Pancreas (tissue), 10 donors: ENCODE measurements at places on chromosomes 6 and 20. TPM values are rescaled to one million over a fixed set of nuclear protein-coding genes. Genes with fewer than 3 reads are reported as not detected.

The IRF4 gene
- total RNA-seq, result 3.8 TPM

GRCh38 chr6:78340755-78341154, 526.6 kb upstream of the IRAK1BP1 start:
- H3K4me1 ChIP-seq, result no peaks in the 10 kb centered on the region
- H3K36me3 ChIP-seq, result no peaks in the 10 kb centered on the region
- no peak for DNase-seq

The SLC4A11 gene
- 0.14 TPM for total RNA-seq

DNA sequence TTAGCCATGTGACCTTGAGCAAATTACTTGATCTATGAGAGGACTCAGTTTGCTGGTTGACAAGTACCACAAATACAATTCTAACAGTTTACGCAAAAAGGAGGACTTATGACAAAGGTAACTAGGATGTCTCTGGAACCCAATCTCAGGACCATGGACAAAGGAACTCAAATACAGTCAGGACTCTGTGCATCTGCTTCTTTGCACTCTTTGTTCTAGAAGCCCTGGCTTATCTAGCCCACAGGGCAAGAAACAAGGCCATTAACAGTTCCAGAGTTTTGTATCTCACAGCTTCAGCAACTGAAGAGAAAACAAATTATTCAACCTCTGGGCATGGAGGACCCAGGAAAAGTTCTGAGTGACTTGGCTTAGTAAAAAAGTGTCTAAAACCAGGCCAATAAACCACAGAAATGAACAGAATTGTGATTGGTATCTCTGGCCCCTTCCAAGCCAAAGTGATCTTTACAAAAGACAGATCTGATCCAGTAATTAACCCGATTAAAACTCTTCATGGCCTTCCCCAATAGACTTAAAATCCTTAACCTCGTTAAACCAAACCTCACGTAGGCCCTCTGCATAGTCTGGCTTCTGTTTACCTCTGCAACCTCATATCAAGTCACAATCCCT, 5.9 kb downstream of the WASF1 start:
- H3K4me1 ChIP-seq, result peaks cover 5% of the 10 kb centered on the region
- DNase-seq, result no peak
- H3K27me3 ChIP-seq, result no peaks in the 10 kb centered on the region

The SLC17A3 gene
- total RNA-seq, result not detected

The MAPK14 gene
- total RNA-seq, result 16.1 TPM

DNA sequence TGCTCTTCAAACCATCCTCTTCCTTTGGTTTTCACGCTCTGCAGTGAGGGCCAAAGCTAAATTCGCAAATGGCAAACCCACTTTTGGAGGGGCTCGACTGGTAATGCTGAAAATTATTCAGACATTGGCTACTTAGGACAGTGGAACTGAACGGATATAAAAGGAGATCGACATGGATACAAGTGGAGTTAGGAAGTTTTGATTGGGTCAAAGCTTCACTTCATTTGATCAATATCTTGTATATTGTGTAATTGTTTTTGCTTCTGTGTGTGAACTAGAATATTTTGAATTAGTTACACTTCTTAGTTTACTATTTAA, 1.2 kb downstream of the FAM8A1 start:
- H3K4me3 ChIP-seq, result peak overlapping the region; percentile 85
- no peaks in the 10 kb centered on the region for H3K27me3 ChIP-seq

GRCh38 chr6:68343901-68344300, 291.2 kb upstream of the ADGRB3 start:
- H3K36me3 ChIP-seq, result no peaks in the 10 kb centered on the region
- H3K27ac ChIP-seq, result no peak overlapping the region
- H3K4me3 ChIP-seq, result no peak overlapping the region
- H3K4me1 ChIP-seq, result no peaks in the 10 kb centered on the region
- no peaks in the 10 kb centered on the region for H3K27me3 ChIP-seq

GRCh38 chr6:166673309-166673708, 46.3 kb upstream of the RPS6KA2 start:
- no peaks in the 10 kb centered on the region for H3K36me3 ChIP-seq
- no peak overlapping the region for H3K27ac ChIP-seq
- no peak overlapping the region for H3K4me3 ChIP-seq
- no peak for DNase-seq

DNA sequence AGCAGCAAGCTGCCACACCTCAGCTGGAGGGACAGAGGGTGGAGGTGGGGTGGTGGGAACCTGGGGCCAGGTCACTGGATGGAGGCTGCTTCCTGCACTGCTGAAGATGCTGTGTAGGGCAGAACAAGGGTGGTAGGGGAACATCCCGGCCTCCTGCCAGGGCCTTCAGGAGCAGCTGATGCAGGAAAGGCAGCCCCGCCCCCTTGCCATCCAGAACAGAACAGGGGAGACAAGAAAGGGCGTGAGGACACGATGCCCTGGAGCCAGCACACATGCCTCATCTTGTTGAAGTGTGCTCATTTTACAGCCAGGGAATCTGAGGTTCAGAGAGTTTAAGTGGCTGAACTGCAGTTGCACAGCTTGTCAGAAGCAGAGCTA, 43.1 kb upstream of the PHACTR3 start:
- no peaks in the 10 kb centered on the region for H3K4me1 ChIP-seq
- H3K27me3 ChIP-seq, result no peaks in the 10 kb centered on the region
- H3K27ac ChIP-seq, result no peak overlapping the region
- DNase-seq, result no peak
- no peaks in the 10 kb centered on the region for H3K36me3 ChIP-seq
- no peak overlapping the region for H3K4me3 ChIP-seq

- no peaks in the 10 kb centered on the region for H3K4me1 ChIP-seq
- DNase-seq, result no peak
- H3K36me3 ChIP-seq, result no peaks in the 10 kb centered on the region
- no peak overlapping the region for H3K4me3 ChIP-seq
These were observed 233.0 kb upstream of the RAB32 start for GRCh38 chr6:146310628-146311027.
